ENCODE measurements at places on chromosomes 4 and X. TPM values are rescaled to one million over a fixed set of nuclear protein-coding genes. Genes with fewer than 3 reads are reported as not detected.

- peak; percentile 45 for DNase-seq
These were observed 337 bp downstream of the STIM2 start for GRCh38 chr4:26860922-26861433.

Gene IRF2
- 7.9 TPM for total RNA-seq

GRCh38 chrX:41922431-41923151 lies 763 bp downstream of the CASK start:
- DNase-seq = peak; percentile 28

Gene ARAP2
- 21.9 TPM for total RNA-seq

DNA sequence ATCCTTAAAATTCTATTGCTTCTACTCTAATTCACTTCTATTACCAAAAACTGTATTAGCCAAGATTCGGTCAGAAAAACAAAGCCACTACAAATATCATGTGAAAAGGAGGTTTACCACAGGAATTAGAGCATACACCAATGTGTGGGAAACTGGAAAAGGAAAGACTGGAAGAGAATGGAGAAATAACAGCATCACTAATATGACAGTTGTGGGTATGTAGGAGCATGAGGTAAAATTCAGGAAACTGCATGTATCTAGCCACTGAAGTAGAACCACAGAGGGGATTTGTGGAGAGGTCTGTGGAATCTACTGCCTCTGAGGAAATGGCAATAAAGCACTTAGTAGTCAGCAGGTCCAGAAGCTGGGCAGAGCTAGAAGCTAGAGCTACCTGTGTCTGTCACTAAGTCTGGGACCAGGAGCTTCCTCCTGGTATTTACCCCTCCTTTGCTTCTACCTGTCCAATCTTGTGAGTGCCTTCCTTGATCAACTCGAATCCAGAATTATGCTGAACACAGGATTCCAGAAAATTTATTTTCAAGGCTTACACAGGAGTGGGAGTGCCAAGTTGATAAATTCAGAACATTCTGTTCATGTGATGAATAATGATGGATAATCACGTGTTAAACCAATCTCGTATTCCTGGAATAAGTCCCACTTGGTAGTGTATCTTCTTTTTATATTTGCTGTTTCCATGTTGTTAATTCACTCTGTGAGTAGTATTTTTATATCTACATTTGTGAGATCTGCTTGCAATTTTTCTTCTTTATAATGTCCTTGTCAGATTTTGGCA lies 52.6 kb downstream of the NAF1 start:
- DNase-seq = no peak

DNA sequence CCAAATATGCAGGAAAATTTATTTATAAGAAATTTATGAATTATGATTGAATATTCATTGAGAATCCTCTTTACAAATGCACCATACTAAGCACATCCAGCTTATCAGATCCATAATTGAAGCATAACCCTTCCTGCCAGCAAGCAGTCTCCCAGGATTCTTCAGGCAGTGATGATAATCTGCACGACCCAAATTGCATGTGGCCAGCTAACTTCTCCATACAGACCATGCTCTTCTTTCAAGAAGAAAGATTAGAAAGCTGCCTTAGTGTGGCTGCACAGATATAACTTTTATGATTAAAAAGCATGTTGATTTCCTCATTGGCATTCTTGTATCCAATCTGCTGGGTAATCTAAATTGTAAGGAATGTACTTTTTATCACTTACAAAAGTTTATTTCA lies 3.3 kb upstream of the CBR4 start:
- DNase-seq = no peak

Gene SLC25A6
- total RNA-seq = 289 TPM

Gene EBP
- 22.1 TPM for total RNA-seq

- no peak for DNase-seq
These were observed 32.4 kb upstream of the SORCS2 start for GRCh38 chr4:7159923-7160322.

Gene TCEAL2
- 0.51 TPM for total RNA-seq
